ENCODE measurements at places on chromosomes 3 and 15.

DNA sequence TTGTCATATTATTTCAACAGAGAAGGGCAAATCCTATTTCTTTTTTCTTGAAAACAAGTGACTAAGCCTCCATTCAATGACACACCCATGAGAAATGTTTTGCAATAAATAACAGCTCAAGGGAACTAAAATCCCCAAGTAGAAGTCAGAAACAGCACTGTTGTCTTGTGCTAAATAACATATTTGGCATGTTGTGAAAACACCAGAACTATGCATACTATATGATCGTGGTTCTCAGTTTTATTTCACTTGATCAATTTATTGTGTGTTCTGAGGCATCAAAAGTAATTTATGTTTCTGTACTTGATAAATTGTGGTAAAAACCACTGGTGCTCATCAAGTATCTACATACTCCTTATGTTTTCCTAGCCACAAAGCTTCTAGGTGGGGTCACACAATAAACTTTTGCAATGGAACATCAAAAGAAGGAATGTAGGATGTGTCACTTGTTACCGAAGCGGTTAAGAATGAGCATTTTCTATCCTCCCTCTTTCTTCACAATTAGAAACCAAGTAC is 691.7 kb upstream of the CBLB start:
- DNase-seq: no peak

GRCh38 chr3:149662240-149662887 is 4.5 kb upstream of the WWTR1 start:
- no peak for DNase-seq

DNA sequence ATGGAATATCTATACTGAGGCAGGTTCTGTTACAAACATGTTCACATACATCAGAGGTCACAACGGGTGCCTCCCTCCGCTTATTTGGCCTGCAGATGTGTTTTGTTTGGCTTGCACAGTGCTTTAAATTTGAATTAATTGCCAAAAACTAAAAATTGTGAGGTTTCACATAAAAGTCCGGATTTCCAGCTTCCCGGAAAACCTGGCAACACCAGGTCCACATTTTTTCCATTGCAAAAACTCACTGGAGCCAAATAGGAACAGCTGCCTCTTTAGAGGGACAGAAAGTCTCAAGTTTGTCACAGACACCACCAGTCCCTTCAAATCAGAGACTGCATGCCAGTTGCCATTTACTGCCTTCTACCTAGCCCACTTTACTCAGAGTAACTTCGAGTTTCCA is 205.9 kb upstream of the MDFIC2 start:
- no peak for DNase-seq

DNA sequence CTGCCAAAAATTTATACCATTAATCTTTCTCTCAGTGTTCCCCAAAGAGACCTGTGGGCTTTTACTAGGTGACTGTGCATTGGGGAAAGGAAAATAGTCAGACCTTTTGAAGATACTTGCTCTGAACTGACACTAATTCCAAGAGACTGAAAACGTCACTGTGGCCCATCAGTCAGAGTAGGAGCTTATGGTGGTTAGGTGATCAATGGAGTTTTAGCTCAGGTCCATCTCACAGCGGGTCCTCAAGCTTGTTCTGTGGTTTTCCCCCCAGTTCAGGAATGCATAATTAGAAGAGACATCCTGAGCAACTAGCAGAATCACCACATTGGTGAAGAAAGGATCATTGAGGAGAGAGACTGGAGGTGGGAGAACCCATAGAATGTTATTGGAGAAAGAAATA is 134.7 kb downstream of the SV2B start:
- DNase-seq: no peak

DNA sequence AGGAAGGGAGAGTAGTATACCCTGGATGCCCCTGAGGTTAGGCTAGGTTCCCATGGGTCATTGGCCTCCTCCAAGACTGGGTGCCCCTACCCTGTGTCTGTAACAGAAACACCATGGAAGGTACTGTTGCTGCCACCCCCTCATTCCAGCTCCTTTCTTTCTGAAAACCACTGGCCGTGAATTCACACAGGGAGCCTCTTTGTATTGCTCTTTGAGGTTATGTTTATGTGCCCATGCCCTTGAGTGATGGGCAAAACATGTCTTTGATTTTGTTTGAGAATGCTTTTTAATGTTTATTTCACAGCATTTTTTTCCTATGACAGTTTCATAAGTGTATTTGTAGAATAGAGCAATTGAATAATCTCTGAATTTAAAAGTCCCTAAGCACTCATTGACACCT is 79.7 kb downstream of the RARB start:
- no peak for DNase-seq

DNA sequence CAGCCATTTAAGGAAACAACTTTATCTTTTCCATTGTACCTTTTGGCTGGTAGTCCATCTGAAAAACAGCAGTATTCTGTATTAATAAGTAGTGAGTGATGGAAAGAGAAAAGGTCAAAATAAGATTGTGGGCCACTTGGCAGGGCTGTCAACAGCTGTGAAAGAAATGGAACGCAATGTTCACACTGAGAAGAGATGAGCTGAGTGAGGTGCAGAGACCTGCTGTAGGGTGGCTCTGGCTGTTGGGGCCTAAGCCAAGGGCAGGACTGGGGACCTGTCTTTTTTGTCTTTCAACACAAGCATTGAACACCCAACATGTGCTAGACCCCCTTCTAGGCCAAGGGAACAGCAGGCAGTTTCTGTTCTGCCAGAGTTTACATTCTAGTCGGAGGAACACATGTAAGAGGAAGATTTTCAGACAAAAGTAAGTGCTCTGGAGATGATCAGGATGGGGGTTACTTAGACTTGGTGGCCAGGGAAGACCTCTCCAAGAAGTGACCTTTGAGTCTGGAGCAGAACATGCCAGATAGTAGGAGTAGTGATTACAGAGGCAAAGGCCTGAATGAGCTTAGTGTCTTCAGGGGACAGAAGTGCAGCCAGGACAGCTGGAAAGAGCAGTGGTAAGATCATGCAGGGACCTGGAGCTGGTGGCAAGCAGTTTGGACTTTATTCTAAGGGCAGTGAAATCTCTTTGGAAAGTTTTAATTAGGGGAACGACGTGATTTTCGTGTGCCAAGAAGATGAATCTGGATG is 29.6 kb downstream of the TSEN2 start:
- peak; percentile 47 for DNase-seq

Measured in left ventricle myocardium inferior (tissue), 1 donor.